Activated CD4-positive, alpha-beta T cell treated with anti-CD3 and anti-CD28 coated beads for 36 hours (primary cell): ENCODE measurements at places on chromosomes 12 and 14.

DNA sequence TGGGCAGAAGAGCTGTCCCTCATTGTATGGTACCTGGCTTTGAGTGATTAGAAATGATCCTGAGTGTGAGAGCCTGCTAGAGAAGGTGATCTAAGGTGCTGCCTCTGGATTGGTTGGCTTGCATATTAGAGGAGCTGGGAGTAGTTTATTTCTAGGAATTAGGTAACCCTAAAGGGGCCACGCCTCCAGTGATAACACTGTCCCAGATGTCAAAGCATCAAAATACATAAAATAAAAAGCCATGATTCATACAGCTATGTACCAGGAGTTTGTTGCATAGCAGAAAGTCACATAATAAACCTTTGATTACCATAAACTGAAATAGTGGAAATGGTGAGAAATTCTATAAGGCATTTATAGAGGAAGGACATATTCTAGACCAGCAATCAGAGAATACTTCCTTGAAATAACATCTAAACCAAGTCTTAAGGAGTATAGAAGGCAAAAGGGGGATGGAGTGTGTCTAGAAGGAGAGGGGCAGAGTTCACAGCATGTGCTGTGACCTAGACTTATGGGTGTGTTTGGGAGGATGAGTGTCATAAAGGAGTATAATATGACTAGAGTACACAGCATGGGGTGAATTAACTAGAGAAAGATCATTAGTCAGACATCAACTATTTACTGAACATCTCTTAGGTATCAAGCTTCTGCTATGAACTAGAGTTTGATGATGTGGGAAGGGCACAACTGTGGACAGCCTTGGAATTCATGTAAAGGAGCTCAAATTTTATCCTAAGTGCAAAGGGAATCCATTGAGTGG lies 686.4 kb downstream of the GALC start:
- DNase-seq, result no peak

DNA sequence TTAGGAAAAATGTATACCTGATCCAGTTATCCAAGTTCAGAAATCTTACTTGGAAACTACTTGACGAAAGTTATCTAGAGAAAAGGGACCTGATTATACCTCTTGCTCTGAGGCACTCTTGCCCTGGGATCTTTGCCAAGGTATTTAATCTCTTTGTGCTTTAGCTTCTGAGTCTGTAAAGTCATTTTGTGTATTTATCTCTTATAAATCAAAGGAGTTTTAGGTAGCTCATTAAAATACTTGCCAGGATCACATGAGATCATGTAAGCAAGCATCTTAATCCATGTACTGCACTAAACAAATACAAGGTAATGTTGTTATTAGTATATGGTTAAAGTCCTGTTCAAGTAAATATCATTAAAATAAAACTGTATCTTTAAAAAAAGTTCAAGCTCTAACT lies 147.5 kb downstream of the IPO8 start:
- no peak for DNase-seq

- no peak for DNase-seq
Measured at GRCh38 chr12:47547077-47547476, 158.8 kb downstream of the RPAP3 start.

DNA sequence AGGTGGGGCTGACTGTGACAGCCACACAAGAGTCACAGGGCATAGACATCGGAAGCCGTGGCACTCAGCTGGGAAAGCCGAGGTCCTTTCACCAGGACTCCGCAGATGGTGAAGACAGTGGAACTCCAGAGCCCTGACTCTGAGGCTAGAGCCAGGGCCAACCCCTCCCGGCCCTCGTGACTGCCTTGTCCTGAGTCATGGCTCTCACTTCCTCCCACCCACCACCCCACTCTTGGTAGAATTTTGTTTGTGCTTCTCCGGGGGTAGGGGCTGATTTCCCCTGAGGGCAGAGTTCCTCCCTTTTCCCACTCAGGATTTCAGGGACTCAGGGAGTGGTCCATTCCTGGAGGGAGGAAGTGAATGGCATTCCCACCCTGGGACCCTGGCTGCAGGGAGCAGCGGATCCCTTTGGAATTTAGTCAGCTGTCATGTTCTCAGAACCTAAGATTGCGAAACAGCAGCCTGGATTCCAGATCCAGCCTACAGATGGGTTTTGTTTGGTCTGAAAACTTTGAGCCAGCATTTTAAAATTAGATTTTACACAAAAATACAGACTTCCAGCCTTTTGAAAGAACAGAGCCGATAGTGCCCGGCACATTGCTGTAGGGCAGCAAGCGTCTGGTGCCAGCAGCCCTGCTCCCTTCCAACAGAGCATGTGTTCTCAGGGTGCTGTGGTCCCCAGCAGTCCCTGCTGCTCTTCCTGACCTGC lies 50.7 kb downstream of the TPCN1 start:
- peak; percentile 68 for DNase-seq

- DNase-seq, result no peak
Measured at GRCh38 chr12:24230061-24230701, 280.7 kb upstream of the SOX5 start.

GRCh38 chr14:103155010-103155409 lies 31.7 kb downstream of the TNFAIP2 start:
- DNase-seq, result no peak

DNA sequence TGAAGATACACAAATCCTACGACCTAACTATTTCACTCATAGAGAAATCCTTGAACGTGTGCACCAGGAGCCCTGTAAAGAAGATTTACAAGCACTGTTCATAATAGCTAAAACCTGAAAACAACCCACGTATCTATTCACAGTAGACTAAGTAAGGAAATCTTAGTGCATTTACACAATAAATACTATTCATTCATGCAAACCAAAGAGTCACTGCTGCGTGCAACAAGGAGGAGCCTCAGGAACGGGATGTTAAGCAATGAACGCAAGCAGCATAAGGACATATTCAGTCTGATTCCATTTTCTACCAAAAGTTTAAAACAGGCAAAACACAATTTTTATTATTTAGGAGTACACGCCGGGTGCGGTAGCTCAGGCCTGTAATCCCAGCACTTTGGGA lies 176.6 kb downstream of the TTC7B start:
- DNase-seq, result no peak

DNA sequence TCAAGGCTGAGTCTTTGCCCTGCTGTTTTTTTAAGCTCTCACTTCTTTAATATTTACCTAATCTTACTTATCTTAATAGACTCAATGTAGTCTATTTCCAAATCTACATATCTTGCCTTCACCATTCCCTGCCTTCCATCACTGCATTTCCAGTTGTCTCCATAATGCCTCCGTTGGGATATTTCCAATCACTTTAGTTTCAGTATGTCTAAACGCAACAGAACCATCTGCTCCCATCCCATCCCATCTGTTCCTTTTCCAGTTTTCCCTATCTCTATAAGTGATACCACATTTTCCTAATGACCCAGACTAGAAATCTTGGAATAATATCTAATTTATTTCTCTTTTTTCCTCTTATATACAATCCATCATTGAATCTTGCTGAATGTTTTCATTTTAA lies 15.1 kb upstream of the CCDC198 start:
- no peak for DNase-seq

- DNase-seq, result no peak
Measured at GRCh38 chr12:99444859-99445316, 202.7 kb upstream of the GARIN6 start.

GRCh38 chr12:28909291-28909690 lies 239.8 kb upstream of the FAR2 start:
- no peak for DNase-seq

DNA sequence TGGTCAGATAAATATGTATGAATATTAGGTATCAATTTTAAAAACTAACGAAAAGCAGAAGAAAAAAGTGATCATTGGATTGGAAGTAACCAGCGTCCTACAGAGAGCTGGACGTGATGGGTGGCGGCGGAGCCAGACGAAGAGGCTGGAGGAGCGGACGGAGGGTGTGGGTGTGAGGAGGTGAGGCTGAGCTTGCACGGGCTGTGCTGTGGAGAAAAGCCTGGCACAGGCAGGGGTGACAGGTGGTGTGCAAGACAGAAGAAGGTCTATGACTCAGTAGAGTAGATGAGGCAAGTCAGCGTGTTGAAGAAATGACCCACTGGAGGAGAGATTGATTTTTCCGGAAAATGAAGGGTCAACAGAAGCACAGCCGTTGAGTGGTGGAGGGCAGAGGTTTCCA lies 56.4 kb downstream of the FZD10 start:
- no peak for DNase-seq

- no peak for DNase-seq
Measured at GRCh38 chr12:128795530-128796361, 28.0 kb downstream of the SLC15A4 start.

GRCh38 chr14:100400115-100400514 lies 77.0 kb downstream of the SLC25A47 start:
- DNase-seq, result no peak

DNA sequence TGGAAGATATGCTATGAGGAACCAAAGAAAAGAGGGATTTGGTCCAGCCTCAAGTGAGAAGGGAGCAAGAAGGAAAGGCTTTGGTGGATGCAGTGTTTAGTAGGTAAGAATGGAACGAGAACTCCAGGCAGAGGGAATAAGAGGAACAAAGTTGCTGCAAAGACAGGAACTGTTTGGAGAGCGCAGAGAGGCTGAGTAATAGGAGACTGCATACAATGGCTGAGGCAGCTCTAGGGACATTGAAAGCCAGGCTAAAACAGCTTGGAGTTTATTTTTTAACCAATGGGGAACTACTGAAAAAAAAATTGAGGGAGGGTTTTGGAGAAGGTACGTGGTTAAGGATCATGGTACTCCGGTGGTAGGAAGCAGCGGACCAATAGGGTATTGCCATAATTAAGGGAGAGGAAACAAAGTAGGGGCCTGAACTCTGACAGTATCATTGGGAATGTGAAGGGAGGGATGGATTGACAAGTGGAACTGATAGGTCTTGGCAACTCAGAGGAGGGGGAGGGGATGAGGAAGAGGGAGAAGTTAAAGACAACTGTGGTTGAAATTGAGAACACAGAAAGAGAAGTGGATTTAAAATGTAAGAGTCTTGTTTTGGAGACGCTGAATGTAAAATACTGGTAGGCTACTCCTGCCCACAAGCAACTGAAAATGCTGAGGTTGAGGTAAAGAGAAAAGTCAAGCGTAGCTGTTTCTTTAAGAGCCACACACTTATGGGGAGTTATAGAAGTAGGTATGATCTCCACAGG lies 4.8 kb downstream of the ASCL4 start:
- no peak for DNase-seq

- no peak for DNase-seq
Measured at GRCh38 chr12:116332705-116333380, 55.4 kb upstream of the MED13L start.

DNA sequence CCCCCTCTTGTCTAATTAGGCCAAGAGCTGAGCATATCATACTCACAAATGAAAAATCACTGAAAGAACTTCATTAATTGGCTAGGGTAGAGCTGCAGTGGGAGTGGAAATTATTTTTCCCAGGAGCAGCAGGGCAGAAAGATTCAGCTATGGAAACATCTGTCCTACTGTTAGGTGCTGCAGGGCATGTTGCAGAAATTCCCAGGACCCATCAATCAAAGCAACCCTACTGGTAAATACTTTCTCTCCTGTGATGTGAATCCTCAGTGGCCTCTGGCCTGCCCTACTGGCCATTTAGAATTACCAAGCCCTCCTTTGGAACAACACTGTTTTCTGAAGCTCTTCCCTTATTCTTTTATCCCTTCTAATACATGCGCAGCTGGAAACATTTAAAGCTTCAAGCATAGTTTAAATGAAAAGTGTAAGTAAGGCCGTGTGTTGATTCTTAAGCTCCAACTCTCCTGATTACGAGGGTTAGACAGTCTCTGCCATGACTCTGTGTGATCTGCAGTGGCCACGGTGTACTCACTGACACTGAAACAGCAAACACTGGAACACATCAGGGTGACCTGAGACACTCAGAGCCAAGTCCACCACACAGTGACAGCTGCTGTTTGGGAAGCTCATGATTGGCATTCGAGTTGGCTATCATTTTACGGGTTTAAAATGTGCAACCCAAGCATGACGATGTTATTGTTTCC lies 62.6 kb upstream of the TMCC3 start:
- DNase-seq, result no peak

DNA sequence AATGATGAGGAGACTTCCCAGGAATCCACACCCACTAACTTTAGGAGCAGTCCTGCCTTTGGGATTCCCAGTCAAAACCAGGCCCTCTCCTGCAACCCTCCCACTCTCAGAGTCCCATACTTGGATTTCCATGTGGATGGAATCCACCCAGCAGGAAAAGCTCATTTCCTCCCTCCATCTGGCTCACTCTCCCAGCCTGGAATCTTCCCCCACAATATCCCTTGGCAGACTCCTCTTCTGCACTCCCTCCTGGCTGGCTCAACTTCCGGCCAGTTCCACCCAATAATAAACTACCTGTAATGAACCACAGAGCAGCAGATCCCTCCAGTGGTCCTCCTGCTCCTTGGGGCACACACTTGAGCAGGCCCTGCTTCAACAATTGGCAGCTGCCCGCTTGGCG lies 102.8 kb upstream of the EGLN3 start:
- no peak for DNase-seq

- no peak for DNase-seq
Measured at GRCh38 chr12:100173111-100173510, 27.5 kb upstream of the ACTR6 start.

DNA sequence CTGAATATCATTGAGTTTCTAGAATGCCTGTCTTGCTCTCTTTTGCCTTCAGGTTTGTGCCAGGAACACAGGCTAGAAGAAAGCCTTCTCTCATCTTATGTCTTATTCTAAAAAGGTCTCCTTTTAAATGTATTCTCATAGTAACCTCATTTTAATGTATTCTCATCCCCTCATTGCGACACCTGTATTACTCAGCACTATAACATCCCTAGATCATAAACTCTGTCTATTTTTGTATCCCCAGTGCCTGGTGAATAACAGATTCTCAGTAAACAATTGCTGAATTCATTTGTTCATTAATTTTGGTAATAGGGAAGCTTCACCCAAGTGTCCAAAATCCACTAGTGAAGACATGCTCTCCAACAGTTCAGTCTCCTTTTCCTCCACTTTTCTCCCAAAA lies 8.8 kb upstream of the LRRK2 start:
- DNase-seq, result no peak

GRCh38 chr12:127620735-127621355 lies 646.1 kb upstream of the TMEM132C start:
- DNase-seq, result no peak

- no peak for DNase-seq
Measured at GRCh38 chr12:50788561-50788960, 24.7 kb downstream of the ATF1 start.

GRCh38 chr14:95700221-95700976 lies 13.5 kb downstream of the TCL1A start:
- no peak for DNase-seq

GRCh38 chr12:21891751-21892217 lies 49.4 kb downstream of the ABCC9 start:
- no peak for DNase-seq

GRCh38 chr14:93953263-93953662 lies 23.1 kb downstream of the ASB2 start:
- DNase-seq, result no peak

- no peak for DNase-seq
Measured at GRCh38 chr12:113002155-113002554, 23.8 kb downstream of the OAS2 start.

GRCh38 chr14:74634481-74634880 lies 22.4 kb upstream of the LTBP2 start:
- no peak for DNase-seq

DNA sequence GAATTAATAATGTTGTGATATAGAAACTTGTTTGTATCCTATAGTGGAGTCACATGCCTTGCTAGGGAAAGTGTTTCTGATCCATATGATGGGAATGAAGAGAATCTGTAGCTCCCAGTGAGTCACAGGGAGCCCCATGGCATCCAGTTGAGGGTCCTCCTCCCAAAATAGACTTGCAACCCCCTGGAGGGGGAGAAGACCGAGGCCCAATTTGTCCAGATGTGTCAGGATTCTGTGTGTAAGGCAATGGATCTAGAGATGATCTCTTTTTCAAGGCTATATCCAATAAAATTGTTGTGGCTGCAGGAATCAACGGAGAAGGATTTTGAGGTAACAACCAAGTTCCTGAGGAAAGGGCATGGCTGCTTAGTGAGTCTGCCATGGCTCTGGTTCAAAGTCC lies 121.8 kb downstream of the BCL11B start:
- DNase-seq, result no peak
